ENCODE measurements at places on chromosomes 1 and 21.

DNA sequence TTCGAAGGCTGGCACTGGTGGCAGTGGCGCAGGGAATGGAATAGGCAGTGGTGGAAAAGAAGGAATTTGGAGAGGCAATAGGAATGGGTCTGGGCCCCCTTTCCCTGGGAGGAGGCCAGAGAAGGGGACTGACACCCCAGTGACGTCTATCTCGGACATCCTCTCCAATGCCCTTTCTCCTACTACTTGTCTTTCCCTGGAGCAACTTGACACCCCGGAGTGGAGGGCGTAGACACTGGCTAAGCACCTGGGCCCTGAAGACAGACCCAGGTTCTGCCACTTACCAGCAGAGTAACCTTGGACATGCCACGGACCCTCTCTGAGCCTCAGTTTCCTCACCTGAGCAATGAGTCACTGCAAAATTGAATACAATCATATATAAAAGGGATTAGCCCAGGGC is 86.8 kb downstream of the CAMK2N1 start:
- DNase-seq, result no peak

DNA sequence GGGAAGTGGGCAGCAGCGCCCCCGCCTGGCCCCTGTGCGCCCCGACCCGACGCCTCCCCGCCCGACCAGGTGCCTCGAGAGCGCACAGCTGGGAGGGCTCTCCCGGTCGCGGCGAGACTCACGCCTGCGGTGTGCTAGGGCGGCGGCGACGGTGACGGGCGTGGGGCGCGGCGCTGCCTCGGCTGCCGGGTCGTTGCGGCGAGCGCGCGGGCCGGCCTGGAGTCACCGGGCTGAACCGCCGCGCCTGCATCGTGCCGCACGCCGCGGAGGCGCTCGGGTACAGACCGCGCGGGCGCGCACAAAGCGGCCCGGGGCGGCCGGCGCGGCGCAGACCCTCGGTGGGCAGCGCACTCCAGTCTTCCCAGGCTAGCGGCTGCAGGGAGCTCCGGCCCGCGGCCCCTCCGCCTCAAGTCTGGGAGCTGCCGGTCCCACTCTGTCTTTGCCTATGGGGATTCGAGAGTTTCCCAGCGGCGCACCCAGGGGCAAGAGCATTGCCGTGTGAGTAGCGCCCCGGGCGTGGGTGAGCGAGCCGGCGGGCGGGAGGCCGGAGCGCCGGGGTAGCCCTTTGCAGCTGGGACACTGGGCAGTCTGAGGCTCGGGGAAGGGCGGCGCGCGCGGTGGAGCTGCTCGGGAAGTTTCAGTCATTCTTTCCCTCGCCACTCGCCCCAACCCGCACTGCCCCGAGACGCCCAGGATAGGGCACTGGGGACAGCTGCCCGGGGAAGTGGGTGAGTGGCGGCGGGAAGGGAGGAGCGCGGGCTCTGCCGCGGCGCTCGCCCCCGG is at the start of gene SLC35F3:
Gene SLC35F3, plus strand, starts transcription at position 44 of the 783 bp plus-strand sequence.
- DNase-seq, result peak; percentile 43

DNA sequence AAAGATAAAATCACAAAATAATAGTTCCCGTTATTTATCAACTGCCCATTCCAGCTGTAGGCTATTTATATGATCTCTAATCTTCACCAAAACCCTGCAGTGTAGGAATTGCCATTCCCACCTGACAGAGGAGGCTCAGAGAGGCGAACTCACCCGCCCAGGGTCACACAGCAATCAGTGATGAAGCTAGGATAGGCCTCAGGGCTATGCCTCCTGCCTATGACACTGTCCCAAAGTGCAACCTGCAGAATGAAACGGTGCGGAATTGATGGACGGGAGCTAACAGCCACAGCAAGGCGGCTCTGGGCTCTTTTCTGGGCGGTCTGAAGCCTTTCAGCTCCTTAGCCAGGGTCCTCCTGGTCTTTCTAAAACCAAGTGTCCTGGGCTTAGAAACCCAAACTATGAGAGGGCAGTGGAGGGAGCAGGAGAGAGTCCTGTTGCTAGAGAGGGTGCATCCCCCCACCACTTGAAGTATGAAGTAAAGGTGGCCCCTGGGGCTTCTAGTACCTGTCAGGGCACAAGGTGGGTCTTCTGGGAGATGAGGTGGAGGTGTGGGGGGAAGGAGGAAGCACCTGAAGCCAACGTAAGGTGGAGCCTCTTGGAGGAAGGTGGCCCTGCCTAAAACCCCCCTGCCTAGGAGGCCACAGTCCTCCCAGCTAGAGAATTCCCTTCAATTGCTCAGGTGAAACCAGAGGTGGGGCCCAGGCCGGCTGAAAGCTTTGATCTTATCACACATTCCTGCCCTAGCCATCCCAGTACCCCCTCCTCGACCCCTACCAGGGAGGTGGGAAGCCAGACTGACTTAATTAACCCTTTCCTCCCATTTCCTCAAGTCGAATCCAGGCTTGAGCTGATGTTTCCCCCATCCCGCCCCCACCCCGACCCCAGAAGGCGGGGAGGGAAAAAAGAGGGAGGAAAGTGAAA is 14.8 kb downstream of the HSPG2 start:
- no peak for DNase-seq

GRCh38 chr1:147598621-147599361 is 57.5 kb downstream of the BCL9 start:
- DNase-seq, result peak; percentile 51

- DNase-seq, result no peak
Observed at GRCh38 chr1:197778366-197778945, 3.2 kb upstream of the DENND1B start.

DNA sequence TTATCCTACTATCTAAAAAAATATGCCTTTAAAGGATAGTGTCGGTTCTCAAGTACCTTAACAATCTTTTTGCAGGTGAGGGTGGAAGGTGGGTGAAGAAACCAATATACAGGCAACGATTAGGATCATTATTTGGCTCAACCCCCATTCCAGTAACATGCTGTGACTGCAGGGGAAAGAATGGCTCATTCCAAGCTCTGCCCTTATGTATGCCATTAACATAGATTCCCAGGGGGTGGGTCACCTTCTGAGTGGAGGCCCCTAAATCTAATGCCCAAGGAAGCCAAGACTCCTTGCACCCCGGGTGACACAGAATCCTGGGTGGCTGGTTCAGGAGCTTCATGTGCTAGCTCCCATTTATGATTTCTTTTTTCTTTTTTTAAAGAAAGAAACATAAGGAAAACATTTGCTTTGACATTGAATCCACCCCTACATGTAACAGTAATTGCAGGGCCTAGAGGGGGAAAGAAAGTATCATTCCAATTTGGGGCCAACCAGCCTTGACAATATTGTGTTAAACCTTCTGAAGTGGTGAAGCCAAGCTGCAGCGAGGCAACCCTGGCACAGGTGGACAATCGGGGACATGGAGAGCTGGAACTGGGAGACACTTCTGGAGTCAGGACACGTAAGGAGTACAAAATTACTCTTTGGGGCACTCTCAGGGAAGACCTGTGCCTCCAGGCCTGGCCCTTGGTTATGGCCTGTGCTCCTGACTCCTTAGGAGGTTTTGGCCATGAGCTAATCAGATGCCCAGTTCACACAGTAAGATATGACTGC is 200.3 kb downstream of the PBX1 start:
- DNase-seq, result no peak

GRCh38 chr1:179955731-179956130 is 1.1 kb downstream of the CEP350 start:
- no peak for DNase-seq

GRCh38 chr1:42209526-42210251 is 45.1 kb upstream of the GUCA2A start:
- DNase-seq, result no peak

GRCh38 chr1:206793620-206794019 is 21.3 kb upstream of the IL10 start:
- no peak for DNase-seq

DNA sequence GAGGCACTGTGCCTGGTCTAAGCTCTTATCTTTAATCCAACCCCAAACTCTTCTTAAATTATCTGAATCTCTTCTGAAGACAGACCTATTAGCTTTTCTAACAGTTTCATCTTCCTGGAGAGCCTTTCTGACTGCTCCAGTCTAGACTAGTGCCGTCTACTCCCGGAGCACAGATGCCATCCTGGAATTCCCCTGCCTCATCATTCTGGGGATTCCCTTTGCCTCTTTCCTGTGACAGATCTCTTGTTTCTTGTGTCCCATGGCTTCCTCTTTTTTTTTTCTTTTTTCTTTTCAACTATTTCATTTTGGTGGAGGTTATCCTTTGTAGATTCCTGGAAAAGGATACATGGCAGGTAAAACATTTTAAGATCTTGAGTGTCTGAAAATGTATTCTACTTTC is 11.7 kb downstream of the SEMA4A start:
- DNase-seq, result no peak

DNA sequence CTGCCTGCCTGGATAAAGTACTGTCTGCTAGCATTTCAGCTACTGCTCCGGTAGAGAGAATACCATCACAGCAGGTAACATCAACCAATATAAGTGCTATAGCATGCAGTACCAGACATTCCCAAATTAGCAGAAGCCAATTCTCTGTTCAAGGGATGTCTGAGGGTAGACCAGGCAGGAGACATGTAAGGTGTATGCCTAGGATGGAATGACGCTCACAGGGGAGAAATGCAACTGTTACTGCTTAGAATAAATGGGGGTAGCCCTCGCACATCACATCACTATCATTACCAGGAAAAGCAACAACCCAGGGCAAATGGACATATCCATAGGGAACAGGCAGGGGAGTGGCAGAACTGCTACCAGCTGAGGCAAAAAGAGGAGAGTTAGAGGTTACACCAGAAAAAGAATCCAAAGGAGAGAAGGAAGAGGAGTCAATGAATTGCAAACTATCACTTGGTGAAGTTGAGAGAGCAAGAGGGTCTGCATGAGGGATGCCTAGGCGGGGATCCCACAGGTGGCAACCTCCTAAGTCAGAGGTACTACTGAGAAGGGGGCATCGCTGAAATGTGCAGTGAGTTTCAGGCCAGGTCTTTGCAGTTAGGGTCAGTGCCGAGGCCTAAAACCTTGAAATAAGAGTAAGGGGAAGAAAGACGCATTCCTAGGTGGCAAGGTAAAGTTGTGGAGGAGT is 1.1 kb downstream of the UBE2Q1 start:
- DNase-seq, result no peak

- DNase-seq, result no peak
Observed at GRCh38 chr1:54581621-54582035, 33.6 kb downstream of the ACOT11 start.

DNA sequence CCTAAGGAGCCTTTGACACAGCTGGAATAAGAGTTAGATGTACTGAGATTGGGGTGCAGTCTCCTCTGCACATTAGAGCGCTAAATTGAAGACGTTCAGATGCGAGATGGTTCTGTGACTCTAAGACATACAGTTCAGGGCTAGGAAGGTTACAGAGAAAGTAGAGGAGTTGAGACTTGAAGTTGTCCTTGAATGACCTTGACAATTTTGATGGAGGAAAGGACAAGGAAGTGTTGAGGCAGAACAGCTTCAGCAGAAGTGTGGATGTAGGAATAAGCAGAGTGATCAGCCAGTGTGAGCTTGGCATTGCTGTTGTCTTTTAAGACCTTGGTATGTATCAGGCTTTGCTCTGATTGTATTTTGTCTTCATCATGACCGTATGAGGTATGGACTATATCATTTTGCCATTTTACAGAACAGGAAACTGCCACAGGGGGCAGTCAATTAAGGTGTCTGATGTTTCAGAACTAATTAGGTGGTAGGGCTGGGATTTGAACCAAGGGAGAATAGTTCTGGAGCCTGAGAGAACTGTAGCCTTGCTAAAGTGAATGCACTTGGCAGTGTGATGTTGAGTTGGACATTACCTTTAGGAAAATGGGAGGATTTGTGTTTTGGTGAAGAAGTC is 9.2 kb downstream of the TTF2 start:
- DNase-seq, result no peak

- no peak for DNase-seq
Observed at GRCh38 chr1:12339396-12339795, 109.6 kb downstream of the VPS13D start.

DNA sequence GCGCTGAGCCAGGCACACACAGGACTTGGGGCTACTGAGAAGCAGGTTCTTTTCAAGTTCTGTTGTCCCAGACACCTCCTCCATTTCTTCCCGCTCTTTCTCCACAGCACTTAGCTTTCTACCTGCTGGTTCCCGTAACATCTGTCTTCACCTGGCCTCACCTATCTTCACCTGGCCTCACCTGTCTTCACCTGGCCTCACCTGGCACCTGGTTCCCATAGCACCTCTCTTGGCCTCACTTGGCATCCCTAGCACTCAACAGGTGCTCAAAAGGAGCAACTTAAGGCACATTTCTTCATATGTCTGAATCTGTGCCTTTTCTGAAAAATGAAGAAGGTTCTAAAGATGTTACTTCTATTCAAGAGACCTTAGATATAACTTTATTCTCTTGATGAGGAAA is 10.4 kb downstream of the KCNK1 start:
- no peak for DNase-seq

GRCh38 chr1:117531222-117531621 is 74.6 kb upstream of the TENT5C start:
- DNase-seq, result no peak

- no peak for DNase-seq
Observed at GRCh38 chr1:4716406-4716805, 62.0 kb downstream of the AJAP1 start.

GRCh38 chr1:8421721-8422120 is 103.8 kb downstream of the SLC45A1 start:
- DNase-seq, result no peak

DNA sequence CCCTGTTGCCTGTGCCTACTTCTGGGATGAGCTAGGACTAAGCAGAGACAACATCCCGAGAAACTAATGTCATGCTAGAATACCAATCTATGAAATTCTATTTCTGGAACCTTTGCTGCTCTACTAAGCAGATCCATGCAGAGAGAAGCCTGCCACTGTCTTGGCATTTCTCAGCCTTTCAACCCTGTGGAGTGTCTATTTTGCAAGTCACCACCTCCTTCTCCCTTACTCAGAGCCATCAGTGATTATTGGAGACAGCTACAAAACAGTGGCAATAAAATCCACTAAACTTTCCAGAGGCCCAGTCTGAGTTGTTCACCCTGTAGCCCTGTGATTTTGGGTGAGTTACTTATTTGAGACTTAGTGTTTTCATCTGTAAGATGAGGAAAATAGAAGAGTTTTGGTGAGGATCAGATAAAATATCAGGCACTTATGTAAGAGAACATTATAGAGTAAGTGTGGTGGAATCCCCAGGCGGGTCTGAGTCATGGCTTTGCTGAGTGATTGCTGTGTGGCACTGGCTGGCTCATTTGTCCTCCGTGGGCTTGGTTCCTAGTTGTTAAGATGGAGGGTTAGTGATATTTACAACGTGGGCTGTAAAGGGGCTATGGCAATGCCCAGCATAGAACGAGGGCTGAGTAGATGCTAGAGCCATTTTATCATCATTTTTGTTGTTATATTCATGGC is 61.1 kb downstream of the FMN2 start:
- no peak for DNase-seq

- DNase-seq, result no peak
Observed at GRCh38 chr1:59263111-59263510, 33.8 kb upstream of the FGGY start.
